ENCODE measurements at places on chromosomes 4 and X.

DNA sequence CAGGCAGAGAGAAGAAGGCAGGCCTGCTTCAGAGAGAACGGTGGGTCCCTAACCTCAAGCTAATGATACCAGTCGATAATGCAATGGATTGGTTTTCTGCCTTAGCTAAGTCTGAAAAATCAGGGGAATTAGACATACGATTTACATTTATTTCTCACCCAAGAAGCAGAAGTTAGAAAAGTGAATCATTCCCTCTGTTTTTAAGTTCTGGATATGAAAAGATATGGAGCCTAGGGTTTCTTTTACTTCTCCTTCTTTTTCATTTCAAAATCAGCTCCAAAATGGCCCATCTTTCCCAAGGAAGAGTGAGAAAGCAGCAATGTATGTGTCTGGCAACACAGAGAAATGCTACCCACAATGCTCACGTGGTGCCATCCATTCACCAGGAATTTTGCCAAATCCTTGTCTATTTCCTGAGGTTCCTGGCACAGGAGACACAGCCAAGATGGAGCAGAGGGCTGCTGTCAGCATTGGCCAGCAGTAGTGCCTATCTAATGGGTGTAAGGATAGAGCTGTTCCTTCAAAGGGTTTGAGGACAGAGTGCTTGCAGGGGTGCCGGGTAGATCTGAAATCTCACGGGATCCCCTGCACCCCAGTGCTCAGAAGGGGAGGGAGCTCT lies 231.5 kb downstream of the MAML3 start:
- DNase-seq: no peak

DNA sequence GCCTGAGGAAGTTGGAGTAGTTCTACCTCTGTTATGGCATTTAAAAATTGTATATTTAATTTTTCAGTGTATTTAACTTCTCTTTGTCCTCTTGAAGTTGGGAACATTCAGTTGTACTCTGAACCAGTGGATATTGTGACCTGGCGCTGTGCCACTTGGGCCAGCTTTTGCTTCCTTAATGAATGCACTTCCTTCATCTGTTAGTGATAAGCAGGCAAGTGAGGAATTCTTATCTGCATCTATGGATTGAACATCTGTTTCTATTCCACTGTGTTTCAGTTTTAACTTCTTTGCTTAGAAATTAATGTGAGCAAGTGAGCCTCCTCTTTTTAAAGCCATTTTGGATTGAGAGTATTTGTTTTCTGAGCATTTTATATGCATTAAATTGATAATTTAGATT lies 128.3 kb downstream of the UCHL1 start:
- no peak for DNase-seq

GRCh38 chr4:5747738-5748375 lies 36.9 kb downstream of the EVC start:
- DNase-seq: no peak

- no peak for DNase-seq
Measured at GRCh38 chr4:160836431-160836830, 1327.4 kb downstream of the FSTL5 start.

DNA sequence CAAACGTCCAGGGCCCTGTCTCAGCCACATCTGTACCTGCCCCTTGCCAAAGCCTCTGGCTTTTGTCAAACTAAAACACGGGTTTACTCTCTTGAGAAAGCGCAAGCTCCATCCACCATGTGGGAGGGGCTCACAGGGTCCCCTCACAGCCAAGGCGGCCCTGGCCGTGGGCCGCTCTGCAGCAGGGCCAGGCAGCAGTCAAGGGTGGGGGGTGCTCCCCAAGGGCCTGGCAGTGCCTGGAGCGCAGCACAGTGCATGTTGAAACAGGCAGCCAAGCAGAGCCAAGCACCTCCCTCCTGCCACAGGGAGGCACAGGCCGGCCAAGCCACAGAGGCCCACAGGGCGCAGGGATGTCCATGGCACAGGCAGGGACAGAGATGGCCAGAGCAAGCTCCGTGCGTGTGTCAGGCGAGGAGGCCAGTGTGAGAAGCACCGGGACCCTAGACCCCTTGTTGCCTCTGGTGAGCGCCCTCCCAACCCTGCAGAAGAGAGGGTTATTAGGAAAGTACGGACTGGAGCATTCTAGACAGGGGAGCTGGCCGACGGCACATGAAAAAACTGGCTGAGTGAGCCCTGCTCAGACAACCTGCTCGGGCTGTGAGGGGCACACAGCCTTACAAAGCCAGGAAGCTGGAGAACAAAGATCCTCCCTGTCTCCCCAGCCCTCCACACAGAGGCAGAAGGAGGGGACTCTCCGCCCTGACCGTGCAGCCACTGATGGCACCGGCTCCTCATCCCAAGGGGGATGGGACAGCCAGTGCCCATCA lies 39.0 kb downstream of the FAM53A start:
- DNase-seq: peak; percentile 64

- DNase-seq: no peak
Measured at GRCh38 chrX:50565718-50566117, 95.1 kb upstream of the DGKK start.

GRCh38 chr4:110208419-110208818 lies 10.0 kb upstream of the ELOVL6 start:
- DNase-seq: no peak

DNA sequence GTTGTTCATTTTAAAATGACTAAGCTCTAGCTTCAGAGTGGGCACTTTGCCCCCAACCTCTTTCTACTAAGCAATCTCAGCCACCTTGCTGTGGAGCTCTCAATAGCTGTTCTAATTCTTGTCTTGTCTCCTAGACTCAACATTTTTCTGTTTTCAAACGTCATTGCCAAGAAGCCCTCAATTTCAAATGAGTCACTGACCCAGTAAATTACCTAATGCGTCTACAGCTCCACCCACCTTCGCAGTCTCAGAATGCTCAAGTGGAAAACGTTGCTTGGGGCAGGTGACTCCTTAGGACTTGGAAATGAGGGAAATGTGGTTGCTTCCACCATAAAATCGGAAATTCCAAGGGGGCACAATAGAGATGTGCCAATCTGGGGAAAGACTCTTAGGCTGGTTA lies 59.0 kb downstream of the ING2 start:
- no peak for DNase-seq

DNA sequence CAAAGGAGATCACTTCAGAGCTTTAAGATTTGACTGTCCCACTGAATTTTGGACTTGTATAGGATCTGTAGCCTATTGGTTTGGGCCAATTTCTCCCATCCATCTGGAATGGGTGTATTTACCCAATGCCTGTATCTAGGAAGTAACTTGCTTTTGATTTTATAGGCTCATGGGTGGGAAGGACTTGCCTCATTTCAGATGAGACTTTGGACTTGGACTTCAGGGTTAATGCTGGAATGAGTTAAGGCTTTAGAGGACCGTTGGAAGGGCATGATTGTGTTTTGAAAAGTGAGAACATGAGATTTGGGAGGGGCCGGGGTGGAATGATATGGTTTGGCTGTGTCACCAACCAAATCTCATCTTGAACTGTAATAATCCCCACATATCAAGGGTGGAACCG lies 73.8 kb downstream of the ZNF518B start:
- DNase-seq: no peak

DNA sequence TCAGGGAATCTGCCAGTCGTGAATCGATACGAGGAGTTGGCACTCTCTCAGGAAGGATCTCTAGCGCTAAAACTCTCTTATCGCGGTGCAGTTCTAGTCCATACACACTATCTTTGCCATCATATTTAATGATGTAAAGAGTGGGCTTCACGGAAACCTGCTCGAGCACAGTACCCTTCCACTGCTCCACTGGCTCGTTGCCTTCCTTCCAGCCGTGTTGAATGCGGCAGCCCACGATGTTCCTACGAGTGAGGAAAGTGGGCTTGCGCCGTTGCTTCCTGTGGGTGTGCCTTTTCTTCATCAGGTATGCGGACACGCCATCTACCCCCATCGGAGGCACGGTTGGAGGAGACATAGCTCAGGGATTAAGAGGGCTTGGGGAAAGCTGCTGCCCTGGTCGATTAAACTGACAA lies 661 bp downstream of the SPIN4 start:
- peak; percentile 49 for DNase-seq

GRCh38 chr4:186759990-186760389 lies 36.3 kb upstream of the FAT1 start:
- DNase-seq: no peak

DNA sequence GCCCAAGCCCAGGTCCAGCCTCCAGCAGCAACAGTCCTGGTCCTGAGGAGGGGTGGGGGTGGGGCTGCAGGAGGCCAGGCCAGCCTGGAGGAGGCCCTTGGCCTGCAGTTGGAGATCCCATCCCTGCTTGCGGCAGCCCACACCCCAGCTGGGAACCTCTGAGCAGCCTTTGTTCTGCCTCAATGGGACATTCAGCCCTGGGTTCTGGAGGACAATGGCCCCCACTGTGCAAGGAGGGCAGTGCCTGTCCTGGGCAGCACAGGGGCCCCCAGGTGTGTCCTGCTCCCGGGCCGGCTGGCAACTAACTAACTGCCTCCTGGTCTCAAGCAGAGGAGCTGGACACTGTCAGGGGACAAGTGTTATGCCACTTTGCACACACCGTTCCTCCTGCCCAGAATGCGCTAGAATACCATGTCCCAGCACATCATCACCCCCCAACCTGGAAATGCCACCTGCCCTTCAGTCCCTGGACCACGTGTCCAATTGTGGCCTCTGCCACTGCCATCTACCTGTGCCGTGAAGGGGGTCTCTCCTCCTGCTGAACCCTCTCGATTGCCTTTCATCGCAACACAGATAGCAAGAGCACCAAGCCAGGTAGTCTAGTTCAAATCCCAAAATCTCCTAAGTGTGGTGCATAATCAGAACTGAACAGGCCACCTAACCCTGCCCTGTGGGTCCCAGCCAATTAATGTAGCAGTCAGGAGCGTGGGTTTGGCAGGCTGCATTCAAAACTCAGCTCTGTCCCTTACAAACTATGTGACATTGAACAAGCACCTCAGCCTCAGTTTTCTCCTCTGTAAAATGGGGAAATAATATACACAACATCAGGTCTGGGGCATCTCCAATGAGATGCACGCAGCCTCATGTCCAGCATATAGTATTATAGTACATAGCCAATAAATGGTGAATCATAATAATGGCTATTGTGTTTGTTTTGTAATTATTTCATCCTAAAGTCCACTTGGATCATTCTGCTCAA lies 8.8 kb downstream of the PPP2R2C start:
- peak; percentile 49 for DNase-seq

- no peak for DNase-seq
Measured at GRCh38 chrX:115367455-115367854, 77.9 kb downstream of the LUZP4 start.

GRCh38 chr4:137866671-137867070 lies 334.4 kb upstream of the PCDH18 start:
- DNase-seq: no peak

GRCh38 chr4:83369831-83370639 lies 35.4 kb upstream of the HPSE start:
- DNase-seq: no peak

- no peak for DNase-seq
Measured at GRCh38 chrX:45712067-45712466, 511.4 kb upstream of the DIPK2B start.

GRCh38 chrX:148441387-148441786 lies 59.0 kb upstream of the AFF2 start:
- no peak for DNase-seq

DNA sequence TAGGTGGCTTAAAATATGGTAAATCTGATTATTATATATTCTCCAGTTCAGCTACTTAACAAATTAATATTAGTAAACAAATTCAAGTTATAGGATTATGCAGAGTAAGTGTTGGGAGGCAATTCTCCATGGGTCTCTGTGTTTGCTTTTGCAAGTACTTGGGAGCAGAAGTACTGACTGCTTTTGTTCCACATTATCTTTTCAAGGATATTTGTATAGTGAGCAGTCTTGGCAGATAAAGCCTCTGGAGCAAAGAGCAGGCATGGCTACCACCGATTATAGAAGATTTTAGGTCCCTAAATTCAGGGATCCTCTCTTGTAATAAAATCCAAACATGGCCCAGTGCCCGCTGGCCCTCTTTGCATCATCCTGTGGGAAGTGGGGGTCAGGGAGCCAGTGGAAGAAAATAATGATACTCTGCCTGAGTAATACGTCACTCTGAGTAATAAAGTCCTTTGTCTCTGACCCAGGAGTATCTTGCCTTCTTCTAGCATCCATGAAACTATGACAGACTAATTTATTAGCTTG lies 23.2 kb downstream of the NDNF start:
- no peak for DNase-seq

DNA sequence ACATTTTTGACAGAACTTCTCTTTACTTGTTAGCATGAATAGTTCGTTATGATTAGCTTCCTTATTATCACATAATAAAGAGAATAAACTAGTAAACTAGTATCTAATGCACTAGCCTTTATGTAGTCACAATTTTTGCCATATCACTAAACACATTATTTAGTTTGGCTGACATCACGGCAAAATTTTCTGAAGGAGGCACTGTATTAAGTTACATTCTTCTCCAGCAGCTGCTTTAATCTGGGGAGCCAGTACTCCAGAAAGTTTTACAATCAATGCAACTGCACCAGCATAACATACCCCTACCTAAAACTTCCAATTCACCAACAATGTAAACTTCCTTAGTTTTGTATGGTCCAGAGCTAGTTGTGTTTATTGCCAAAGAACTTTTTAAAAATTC lies 87.8 kb downstream of the FIP1L1 start:
- no peak for DNase-seq

DNA sequence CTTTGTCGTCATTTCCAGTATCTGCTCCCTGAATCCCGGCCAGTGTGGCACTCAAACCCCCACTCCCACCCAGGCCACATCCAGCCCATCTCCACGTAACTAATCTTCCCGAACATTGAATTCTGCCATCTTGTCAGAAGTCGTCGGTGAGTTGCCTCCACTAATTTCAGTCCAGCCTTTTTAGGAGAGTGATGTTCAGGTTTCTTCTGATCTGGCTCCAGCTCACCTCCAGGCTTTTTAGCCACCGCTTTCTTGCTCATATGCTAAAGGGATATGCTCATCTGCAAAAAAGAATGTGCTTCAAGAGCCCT lies 1.3 kb downstream of the TMEM165 start:
- no peak for DNase-seq

- no peak for DNase-seq
Measured at GRCh38 chr4:24809376-24809775, 14.0 kb downstream of the SOD3 start.

GRCh38 chrX:19392078-19392477 lies 48.4 kb downstream of the PDHA1 start:
- DNase-seq: no peak

DNA sequence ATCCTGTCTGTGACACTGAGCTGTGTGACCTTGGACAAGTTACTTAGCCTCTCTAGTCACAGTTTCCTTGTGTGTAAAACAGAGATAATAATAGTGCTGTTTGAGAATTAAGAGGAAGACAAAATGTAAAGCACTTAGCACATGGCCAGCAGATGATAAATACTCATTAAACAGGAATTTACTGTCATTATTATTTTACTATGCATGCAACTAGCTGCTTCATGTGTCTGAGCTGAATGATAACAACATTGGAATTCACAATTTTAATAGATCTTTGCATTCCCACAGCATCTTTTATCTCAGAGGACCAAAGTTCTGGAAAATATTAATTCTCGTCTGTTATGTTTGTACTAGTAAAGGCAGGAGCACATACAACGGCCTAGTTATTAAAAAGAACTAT lies 79.2 kb upstream of the TET2 start:
- no peak for DNase-seq
